ENCODE measurements at places on chromosomes 5 and 9. TPM values are rescaled to one million over a fixed set of nuclear protein-coding genes. Genes with fewer than 3 reads are reported as not detected.

DMRT2 gene
- total RNA-seq: not detected

AGXT2 gene
- total RNA-seq: not detected

DNA sequence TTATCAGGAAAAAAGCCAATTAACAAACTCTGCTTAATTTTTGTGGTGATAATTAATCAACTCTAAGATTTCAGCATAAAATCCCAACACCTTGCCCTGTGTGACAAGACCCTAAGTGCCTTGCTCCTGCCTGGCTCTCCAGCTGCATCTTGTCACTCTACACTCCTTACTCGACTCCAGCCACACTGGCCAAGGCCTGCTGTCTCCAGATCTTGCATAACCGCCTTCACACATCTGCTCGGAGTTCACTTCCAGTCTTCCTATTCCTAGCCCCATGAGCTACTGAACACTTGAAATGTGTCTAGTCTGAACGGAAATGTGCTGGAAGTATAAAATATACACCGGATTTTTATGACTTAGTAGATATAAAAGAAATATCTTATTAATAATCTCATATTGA lies 259.6 kb downstream of the EPB41L4A start:
- DNase-seq: peak; percentile 43

- DNase-seq: peak; percentile 51
Observed at GRCh38 chr5:14726066-14726838, 61.7 kb downstream of the OTULIN start.

DNA sequence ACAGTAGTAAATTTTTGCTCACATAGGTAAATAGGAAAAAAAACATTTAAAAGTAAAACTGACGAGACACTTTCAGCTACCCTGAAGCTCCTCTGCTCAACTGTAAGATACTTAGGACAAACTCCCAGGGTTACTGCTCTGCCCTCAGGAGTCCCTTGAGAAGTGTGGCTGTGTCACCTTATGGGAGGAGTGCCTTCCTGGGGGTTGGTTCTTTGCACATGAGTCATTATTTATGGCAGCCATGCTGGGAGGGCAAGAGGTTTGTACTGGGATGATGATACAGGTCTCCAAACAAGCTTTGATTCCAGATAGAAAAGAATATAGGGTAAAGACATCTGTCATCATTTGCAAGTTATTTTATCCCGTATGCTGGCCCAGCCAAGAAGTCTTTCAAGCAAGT lies 45.9 kb downstream of the TTC1 start:
- DNase-seq: peak; percentile 67

Measured in GM23248 (cell line).